ENCODE measurements at places on chromosomes 13 and 19. TPM values are rescaled to one million over a fixed set of nuclear protein-coding genes. Genes with fewer than 3 reads are reported as not detected.

DNA sequence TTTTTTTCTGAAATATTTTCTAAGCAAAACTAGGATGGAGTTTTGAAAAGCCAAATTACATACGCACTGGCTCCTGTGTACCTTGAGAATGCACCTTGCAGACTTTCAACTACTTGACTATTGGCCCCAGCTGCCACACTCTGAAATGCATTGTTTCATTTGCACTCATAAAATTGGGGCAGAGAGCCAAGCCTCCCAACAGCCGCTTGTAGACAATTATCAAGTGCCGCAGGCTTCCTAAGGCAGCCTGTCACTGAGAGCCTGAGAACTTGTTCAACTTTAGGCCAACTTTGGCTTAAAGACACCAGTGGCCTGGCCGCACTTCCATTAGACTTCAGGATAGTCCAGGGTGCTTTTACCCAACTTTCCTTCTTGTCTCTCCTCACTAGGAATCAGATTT, 115.7 kb upstream of the STARD13 start:
- no peak for DNase-seq

DNA sequence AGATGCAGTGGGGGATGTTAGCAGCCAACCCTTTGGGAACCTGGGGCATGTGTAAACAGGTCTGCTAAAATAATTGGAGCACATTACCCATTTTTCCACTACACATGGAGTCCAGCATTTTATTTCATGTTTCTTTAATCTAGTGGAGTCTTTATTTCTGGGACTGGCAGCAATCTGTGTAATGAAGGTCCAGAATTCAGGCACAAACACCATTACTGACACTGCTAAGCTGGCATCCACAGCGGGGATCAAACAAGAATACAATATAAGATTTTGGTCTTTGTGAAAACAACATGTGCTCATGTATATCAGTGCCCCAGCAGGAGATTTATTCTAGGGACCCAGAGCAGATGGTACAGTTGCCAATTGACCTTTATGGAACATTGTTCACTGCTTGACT, 1587.0 kb upstream of the PRR20A start:
- no peak for DNase-seq

- no peak for DNase-seq
Observed at GRCh38 chr19:49017666-49018351, 918 bp upstream of the LHB start.

DNA sequence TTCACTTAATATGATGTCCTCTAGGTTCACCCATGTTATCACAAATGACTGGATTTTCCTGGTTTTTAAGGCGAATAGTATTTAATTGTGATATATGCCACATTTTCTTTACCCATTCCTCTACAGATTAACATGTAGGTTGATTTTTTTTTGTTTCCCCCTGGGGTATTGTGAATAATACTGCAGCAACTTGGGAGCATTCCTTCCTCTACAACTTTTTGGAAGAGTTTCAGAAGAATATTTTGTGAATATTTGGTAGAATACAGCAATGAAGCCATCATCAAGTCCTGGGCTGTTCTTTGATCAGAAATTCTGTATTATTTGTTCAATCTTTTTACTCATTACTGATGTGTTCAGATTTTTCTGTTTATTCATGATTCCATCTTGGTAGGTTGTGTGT, 5.6 kb upstream of the ZNF331 start:
- DNase-seq = no peak

GRCh38 chr13:104473936-104474335, 1407.7 kb upstream of the SLC10A2 start:
- DNase-seq = no peak

The PSG7 gene
- not detected for total RNA-seq
